Spinal cord (tissue), 10 donors: ENCODE measurements at places on chromosomes 5 and 9.

DNA sequence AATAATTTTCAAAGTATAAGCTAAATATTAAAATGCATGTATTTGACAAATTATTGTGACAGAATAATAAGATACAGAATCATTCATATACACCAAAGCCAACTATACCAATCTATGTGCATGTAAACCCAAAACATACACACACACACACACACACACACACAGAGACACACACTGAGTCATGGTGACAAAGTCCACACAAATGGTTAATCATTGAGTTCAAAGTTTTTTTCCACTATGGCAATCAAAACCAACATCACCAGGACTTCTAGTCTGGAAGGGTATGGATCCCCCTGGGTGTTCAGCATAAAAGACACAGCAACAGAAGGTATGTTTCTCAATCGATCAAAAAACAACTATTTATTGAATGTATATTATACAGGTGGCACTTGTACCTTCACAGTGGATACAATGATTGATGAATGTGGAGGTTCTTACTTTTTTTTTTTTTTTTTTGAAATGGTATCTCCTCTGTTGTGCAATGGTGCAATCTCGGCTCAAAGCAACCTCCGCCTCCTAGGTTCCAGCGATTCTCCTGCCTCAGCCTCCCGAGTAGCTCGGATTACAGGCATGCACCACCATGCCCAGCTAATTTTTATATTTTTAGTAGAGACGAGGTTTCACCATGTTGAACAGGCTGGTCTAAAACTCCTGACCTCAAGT is 137.0 kb downstream of the PDE4D start:
- no peak for DNase-seq
- H3K27me3 ChIP-seq = no peaks in the 10 kb centered on the region
- H3K4me1 ChIP-seq = no peaks in the 10 kb centered on the region
- no peak overlapping the region for H3K4me3 ChIP-seq
- H3K27ac ChIP-seq = no peak overlapping the region

DNA sequence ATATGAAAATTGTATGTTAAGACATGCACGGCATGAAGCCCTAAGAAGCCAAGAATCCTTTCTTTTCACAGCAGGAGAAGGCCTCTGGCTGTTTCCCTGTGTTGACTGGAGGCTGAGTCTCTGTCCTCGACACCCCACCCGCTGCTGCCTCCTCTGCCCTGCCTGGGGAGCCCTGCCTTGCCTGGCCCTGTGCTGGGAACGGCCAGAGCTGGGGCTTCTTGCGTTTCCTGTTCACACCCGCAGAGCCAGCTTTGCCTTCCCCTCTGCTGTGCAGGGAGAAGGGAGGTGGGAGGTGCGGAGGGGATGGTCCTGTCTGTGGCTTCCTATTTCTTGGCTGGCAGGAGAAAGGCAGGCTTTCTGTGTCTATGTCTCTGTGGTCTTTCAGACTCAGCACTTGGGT is 6.9 kb upstream of the GMCL2 start:
- no peaks in the 10 kb centered on the region for H3K4me1 ChIP-seq
- H3K4me3 ChIP-seq = no peak overlapping the region
- DNase-seq = no peak
- H3K27me3 ChIP-seq = no peaks in the 10 kb centered on the region
- no peaks in the 10 kb centered on the region for H3K36me3 ChIP-seq
- no peak overlapping the region for H3K27ac ChIP-seq

DNA sequence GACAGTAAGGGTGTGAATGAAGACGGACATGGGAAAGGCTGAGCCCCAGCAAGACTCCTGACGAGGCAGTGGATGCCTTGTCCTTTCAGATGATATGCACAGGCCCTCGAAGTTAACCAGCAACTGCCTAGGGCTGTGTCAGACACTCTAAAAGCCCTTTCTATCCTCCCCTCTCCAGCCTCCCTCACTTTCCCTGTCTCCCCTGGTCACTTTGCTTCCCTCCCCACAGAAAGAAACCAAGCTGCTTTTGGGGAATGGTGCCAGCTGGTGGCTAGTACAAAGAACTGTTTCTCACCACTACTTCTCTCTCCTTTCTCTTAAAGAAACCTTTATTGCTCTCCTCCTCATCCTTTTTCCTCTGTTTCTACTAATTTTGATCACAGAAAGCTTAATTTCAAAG is 21.4 kb downstream of the LHFPL2 start:
- no peak overlapping the region for H3K4me3 ChIP-seq
- H3K27me3 ChIP-seq = peaks cover 5% of the 10 kb centered on the region
- no peak for DNase-seq

- H3K27me3 ChIP-seq = no peaks in the 10 kb centered on the region
- no peak overlapping the region for H3K27ac ChIP-seq
- H3K36me3 ChIP-seq = peaks cover 25% of the 10 kb centered on the region
- no peak overlapping the region for H3K4me3 ChIP-seq
- peaks cover 18% of the 10 kb centered on the region for H3K4me1 ChIP-seq
Observed at GRCh38 chr5:428219-428618, 14.8 kb upstream of the EXOC3 start.

DNA sequence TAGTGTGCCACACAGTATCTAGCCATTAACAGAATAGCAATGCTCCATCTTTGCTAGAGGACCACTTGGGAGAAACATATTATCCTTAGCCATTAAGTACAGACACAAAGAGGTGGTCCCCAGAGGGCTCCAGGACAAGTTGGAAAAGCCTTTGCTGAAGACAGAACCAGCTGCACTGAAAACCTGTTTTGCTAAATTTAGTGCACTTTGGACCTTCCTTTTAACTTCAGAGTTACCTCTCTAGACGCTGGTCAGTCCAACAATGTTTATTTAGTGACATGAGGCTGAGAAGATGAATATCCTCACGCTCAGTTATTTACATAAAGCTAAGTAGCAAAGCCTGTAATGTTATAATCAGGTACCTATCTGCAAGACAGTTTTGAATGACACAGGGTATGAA is 265.0 kb upstream of the ZNF608 start:
- H3K36me3 ChIP-seq = no peaks in the 10 kb centered on the region
- H3K27ac ChIP-seq = no peak overlapping the region
- no peak for DNase-seq
- H3K4me3 ChIP-seq = no peak overlapping the region
